ENCODE measurements at places on chromosomes 4 and X.

DNA sequence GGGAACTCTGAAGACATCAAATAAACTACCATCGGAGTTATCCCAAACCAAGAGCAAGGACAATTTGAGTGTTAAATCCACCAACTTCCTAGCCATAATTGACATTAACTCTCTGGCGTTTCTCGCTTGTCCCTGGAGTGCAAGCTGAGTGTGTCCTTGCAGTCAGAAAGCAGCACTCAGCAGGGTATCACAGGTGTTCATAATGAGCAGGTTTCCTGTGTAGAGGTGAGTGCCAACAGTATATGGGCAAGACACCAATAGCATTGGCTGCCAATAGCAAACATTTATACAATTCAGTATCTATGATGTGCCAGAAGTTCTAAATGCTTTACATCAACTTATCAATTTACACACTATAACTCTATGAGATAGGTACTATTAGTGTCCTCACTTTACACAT is 11.2 kb downstream of the BLTP1 start:
- DNase-seq = no peak

DNA sequence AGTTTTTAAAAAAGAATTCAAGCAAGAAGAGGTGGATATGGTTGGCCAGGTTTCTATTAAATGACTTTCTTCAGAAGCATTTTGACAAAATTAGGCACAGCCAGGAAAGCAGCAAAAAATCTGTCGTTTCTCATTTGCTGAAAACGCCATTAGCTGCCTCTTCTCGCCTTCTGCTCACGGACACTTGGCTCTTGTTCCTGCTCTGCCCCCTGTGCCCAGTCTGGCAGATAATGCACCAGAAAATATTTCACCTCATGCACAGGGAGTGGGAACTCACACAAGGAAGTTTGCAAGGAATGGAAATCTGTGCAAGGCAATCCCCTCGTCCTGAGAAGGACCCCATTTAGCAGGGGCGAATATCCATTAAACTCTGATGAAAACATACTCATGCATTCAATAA is 260.0 kb downstream of the PACRGL start:
- no peak for DNase-seq

DNA sequence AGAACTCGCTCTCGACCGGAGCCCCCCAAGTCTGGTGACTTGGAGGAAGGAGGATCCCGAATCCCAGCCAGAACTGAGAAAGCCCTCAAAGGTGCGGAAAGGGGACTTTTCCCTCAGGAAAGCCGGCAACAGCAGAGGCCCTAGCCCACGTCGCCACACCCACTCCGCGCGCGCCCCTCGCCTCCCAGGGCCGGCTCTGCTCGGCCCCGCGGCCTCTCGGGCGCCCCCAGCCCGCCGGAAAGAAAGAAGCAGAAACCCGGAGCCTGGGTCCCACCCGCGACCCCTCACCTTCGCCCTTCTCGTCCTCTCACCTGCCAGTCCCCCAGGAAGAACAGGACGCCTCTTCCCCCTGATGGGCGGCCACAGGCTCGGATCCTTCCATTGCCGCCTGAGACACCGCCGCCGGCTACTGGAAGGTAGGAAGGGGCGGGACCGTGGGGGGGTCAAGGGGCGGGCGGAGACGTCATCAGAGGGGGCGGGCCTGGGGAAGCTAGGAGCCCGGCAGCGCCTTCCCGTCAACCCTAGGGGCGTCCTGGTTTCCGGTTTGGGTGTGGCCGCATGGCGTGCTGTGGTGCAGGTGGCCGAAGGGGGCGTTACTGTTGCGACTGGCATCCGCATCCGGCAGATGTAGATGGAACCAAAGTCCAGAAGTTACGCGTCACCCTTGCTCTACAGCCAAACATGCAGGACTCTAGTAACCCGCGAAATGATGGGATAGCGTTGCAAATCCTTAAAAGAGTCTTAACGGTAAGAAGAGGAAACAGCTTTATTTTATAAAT is at the start of gene UBA6:
UBA6 (minus strand) TSS at position 418 of the 779 bp plus-strand sequence; CDS start at position 382, 36 bp downstream.
- peak; percentile 92 for DNase-seq

GRCh38 chr4:105130945-105131344 is 15.7 kb upstream of the TET2 start:
- DNase-seq = no peak

DNA sequence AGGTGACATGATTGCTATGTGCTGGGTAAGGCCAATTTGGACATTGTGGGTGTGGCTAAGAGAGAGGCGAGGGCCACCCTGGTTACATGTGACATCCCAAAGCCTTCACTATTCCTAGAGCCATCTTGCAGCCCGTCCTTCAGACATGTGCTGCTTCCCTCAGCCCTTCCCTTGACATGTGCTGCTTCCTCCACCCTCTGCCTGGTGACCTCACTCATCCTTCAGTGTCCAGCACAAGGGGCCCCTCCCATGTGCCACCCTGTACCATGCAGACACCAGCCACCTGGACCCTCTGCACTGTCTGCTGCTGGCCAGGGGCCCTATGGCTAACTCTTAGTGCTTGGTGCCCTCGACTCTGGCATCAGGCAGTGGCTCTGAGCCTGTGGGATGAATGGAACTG is 27.4 kb downstream of the ADRA2C start:
- no peak for DNase-seq

- DNase-seq = no peak
These were observed 56.4 kb downstream of the PGRMC1 start for GRCh38 chrX:119292445-119292844.

- DNase-seq = no peak
These were observed 104.1 kb downstream of the ZNF518B start for GRCh38 chr4:10353110-10353509.

DNA sequence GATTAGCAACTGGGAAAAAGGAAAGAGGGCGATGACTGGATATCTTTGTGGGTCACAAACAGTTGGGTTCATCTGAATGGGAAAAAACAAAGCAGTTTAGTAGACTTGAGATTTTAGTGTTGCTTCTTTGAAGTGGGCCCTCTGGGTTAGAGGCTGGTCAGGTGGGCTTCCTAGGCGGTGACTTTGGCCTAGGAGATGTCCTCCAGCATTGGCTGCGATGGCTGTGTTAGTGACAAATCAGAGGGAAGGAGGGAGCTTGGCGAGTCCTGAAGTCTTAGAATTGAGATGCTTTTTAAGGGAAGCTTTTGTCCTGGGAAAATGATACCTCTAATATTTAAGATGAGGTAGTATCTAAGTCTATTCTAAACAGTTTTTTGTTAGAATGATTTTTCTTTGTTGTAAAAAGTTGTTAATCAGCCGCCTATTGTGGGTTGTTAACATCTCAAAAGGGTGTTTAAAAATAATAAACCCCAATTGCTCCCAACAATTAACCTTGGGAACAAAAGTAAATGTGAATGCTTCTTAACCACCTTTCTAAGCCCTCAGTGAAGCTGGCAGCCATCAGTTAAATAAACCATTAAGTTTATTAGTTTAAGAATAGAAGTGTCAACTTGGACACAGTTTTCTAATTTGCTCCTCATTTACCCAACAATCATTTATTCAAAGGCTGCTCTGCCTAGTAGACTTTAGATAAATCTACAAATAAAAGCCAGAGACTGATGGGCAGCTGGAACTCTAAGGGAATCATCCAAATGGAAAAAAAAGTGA is 31.7 kb downstream of the DLG3 start:
- DNase-seq = no peak

DNA sequence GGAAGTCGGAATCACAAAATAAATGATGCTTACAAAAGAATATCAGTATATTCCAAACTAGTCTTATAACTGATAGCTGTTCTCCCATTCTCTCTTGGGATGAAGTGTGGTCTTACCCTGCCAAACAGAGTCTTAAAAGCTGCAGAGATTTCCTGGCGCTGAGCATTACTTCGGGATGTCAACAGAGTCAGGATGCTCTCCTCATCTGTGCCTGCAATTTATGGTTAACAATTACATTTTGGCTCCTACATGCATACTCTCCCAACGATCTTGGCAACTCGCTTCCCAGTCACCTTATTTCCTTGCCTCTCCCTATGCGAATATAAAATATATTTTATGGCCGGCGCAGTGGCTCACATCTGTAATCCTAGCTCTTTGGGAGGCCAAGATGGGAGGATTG is 12.2 kb downstream of the ANXA5 start:
- no peak for DNase-seq

GRCh38 chr4:142563682-142564291 is 282.3 kb downstream of the INPP4B start:
- DNase-seq = no peak

- peak; percentile 10 for DNase-seq
These were observed 668 bp upstream of the TAPT1 start for GRCh38 chr4:16226816-16227461.

DNA sequence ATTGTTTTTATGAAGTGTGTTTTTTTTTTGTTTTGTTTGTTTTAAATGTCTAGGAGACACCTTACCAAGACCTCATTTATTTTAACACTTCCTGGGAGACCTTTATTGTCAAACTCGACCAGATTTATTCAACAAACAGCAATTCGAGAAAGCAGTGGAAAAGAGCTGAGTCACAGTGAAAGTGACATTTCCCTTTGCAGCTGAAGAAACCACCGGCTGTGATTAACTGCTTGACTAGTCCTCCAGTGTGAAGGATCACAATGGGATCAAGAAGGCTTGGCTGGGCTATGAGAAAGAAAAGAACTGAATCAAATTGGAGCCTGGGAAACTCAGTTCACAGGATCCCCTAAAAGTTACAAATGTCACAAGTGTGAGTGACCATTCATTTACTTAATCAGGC is 11.9 kb upstream of the ADH7 start:
- DNase-seq = no peak

- no peak for DNase-seq
These were observed 123.2 kb upstream of the SCML1 start for GRCh38 chrX:17613979-17614588.

DNA sequence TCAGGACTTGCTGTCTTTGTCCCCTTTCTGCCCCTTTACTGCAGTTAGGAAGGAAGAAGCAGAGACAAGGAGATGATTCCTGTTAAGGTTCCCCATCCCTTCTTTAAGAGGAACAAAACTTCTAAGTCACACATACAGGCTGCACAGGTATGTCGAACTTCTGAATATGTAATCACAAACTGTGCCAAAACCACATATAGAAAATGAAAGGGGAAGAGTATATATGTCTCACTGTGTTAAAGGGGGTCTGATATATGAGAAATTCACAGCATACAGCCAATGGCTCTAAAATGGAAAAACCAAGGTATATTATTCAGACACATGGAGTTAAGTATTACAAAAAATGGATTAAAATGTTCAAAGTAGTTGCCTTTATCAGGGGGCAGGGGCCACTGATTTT is 11.7 kb downstream of the CFAP97 start:
- DNase-seq = no peak

- no peak for DNase-seq
These were observed 66.3 kb upstream of the FAM9C start for GRCh38 chrX:13110433-13111324.

GRCh38 chrX:43580621-43581020 is 75.5 kb upstream of the MAOA start:
- no peak for DNase-seq

DNA sequence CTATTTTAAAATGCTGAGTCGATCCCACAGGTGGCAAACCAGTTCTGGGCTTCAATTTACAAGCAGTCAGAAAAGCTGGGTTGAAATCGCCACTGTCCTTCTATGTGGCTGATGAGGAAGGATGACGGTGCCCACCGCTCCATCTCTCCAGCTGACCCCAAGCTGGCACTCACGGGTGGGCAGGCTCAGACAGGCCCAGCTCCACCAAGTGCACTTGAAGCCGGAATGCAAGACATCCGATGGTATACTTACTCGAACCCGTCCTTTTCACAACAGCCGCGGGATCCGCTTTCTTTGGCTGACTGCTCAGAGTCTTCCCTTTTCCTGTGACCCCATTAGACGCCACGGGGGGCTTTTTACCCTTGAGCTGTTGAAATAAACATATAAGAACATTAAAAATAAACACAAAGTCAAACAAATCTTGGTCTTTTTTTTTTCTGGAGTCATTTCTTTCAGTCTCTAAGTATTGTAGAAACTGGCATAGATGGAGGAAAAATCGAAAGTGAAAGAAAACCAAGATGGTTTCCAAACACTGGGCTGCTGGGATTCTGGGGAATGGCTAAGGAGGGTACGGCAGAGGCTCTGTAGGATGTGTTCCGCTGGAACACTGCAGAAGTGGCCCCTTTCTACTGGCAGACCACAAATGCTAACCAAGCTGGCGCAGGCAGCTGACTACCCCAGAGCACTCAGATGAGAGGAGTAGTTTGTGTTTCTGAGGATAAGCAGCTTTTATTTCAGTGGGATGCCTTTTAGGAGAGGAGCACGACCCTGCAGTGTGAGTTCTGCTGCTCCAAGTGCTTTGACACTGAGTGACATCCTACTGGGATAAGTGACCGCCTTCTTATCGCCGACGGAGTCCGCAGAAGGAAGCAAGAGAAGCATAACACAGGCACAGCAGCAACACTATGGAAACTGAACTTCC is 160.9 kb downstream of the AFAP1 start:
- no peak for DNase-seq

- DNase-seq = peak; percentile 71
These were observed 140.2 kb upstream of the KLF3 start for GRCh38 chr4:38523524-38524448.

GRCh38 chr4:13706716-13707115 is 79.2 kb upstream of the BOD1L1 start:
- DNase-seq = no peak

DNA sequence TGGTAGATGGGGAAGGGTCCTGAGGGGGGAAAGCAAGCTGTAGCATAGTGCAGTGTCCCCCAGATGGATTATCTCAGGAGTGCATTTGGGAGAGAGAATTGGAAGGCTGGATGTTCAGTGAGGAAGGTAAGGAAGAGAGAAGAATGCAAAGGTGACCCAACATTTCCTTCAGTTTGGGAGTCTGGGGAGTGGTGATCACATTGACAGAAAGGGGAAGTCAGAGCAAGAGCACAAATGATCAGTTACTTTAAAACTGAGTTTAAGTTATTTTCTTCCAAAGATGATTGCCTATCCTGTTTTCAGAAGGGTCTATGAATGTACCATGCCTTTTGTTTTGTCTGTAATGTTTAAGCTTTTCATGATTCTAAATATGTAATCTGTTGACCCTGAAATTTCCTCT is 47.6 kb downstream of the ARHGAP10 start:
- no peak for DNase-seq

- no peak for DNase-seq
These were observed 164.0 kb downstream of the STK32B start for GRCh38 chr4:5215321-5215720.

DNA sequence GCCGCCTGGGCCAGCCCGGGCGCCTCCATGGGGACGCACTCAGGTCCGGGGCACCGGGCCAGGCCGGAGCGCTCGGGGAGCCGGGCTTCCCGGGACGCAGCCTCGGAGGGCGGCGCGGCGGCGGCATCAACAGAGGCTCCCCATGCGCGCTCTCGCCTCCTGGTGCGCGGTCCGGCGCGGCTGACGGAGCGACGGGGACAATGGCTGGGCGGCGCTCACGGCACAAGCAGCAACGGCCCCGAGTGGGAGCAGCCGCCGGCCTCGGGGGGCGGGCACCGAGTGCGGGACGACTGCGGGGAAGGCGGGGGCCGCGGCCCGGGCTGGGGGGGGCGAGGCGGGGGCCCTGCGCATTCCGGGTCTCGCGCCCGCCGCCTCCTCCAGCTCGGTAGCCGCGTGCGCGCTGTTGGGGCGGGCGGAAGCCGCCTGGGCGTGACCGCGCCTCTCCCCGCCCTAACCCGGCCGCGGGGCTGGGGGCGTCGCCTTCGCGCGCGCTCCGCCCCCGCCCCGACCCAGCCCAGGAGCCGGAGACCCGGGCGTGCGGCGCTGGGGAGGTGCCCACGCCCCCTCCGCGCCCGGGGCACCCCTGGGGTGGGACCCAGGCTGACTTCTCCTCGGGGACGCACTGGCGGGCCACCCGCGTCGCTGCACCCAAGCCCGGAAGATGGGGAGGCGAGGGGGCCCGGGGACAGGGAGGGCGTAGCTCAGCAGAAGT is at the start of gene PRKX:
PRKX (minus strand) TSS at position 425 of the 712 bp plus-strand sequence; CDS start at position 29, 396 bp downstream.
- peak; percentile 71 for DNase-seq

GRCh38 chr4:158906073-158906472 is 137.2 kb downstream of the FNIP2 start:
- DNase-seq = no peak

Data from CD4-positive, alpha-beta T cell treated with Interleukin-15 for 4 hours (primary cell).